ENCODE measurements at places on chromosomes 11 and 22.

GRCh38 chr11:21814169-21814568 is 378.7 kb upstream of the ANO5 start:
- H3K4me3 ChIP-seq, result no peak overlapping the region
- no peaks in the 10 kb centered on the region for H3K27me3 ChIP-seq
- no peaks in the 10 kb centered on the region for H3K36me3 ChIP-seq
- no peak overlapping the region for H3K27ac ChIP-seq
- DNase-seq, result no peak

DNA sequence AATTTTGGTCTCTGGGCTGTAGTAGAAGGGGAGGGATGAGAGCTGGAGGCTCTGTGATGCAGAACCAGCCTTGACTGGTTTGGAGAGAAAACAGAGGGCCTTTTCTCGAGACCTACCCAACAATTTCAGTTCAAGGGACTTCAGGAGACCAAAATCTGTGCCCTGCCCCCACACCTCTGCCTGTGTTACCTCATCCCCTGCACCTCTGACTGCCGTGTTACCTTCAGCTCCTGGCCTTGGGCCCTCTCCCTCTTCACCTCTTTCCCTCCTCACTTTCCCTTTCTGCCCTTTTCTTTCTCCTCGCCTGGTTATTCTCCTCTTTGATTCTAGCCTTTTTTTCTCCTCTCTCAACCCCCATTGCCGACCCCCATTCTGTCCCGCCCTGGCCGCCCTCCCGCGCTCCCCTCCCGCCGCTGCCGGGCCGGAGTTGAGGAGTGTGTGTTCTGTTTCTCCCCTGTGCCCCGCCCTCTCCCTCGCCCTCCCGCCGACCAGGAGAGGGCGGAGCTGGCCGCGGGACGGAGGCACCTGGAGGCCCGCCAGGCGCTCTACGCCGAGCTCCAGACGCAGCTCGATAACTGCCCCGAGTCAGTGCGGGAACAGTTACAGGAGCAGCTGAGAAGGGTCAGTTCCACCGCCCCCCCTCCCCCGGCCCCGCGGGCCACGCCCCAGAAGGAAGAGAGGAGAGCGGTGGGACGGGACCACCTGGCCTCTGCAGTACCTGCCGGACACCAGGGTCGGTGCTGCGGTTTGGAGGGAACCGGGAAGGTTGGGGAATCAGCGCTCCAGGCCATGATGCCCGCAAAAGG is 27.2 kb downstream of the PHLDB1 start:
- peaks cover 17% of the 10 kb centered on the region for H3K36me3 ChIP-seq
- no peaks in the 10 kb centered on the region for H3K27me3 ChIP-seq
- H3K27ac ChIP-seq, result peak overlapping the region; percentile 93
- H3K4me1 ChIP-seq, result peaks cover 29% of the 10 kb centered on the region

- H3K4me3 ChIP-seq, result no peak overlapping the region
- H3K36me3 ChIP-seq, result no peaks in the 10 kb centered on the region
- peaks cover 11% of the 10 kb centered on the region for H3K27me3 ChIP-seq
- no peak overlapping the region for H3K27ac ChIP-seq
These were observed 38.1 kb upstream of the PRDM11 start for GRCh38 chr11:45108070-45109064.

GRCh38 chr11:73942010-73942409 is 8.8 kb upstream of the DNAJB13 start:
- no peak overlapping the region for H3K27ac ChIP-seq
- no peak for DNase-seq
- peaks cover 8% of the 10 kb centered on the region for H3K27me3 ChIP-seq
- peaks cover 33% of the 10 kb centered on the region for H3K36me3 ChIP-seq
- H3K4me3 ChIP-seq, result no peak overlapping the region

- no peak for DNase-seq
- peak overlapping the region; percentile 69 for H3K4me3 ChIP-seq
- no peaks in the 10 kb centered on the region for H3K36me3 ChIP-seq
These were observed 2.1 kb downstream of the ADAMTS8 start for GRCh38 chr11:130426223-130426836.

GRCh38 chr11:26983645-26984044 is 10.3 kb upstream of the FIBIN start:
- H3K27me3 ChIP-seq, result no peaks in the 10 kb centered on the region
- no peak overlapping the region for H3K27ac ChIP-seq
- DNase-seq, result peak; percentile 23
- H3K36me3 ChIP-seq, result peaks cover 26% of the 10 kb centered on the region

GRCh38 chr11:103652013-103652412 is 384.4 kb upstream of the DDI1 start:
- no peak for DNase-seq
- H3K36me3 ChIP-seq, result peaks cover 27% of the 10 kb centered on the region
- H3K27me3 ChIP-seq, result 0 out of 2 replicates have a peak, but pooled peaks cover 4% of the 10 kb centered on the region
- H3K4me3 ChIP-seq, result no peak overlapping the region
- H3K27ac ChIP-seq, result no peak overlapping the region
- no peaks in the 10 kb centered on the region for H3K4me1 ChIP-seq

GRCh38 chr11:72088076-72088808 is 7.6 kb downstream of the LRRC51 start:
- 0 out of 2 replicates have a peak, but pooled peaks cover 2% of the 10 kb centered on the region for H3K36me3 ChIP-seq
- no peak for DNase-seq
- peaks cover 16% of the 10 kb centered on the region for H3K4me1 ChIP-seq
- no peaks in the 10 kb centered on the region for H3K27me3 ChIP-seq

DNA sequence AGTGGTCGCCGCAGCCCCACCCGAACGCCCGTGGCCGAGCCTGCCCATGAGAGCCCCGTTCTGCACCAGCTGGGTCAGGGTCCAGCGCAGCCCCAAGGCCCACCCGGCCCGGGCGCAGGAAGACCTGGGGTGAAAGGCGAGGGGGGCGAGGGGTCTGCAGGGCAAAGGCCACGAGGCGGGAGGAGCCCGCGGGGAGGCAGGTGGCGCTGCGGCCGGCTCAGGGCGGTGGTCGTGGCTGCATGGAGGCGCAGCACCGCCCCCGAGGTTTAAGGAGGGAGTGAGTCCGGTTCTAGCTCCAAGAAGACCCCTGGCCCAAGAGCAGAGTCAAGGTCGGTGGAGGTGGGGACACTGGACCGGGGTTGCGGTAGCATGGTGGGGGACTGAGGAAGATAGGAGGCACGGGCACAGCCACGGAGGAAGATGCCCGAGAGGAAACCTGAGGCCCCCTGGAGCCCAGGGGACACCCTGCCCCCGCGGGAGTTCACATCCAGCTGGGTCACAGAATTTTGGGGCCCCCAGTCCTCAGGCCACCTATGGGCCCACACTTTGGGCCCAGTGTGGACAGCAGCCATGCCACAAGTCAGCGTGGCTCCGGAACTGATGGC is 514 bp upstream of the HDAC10 start:
- DNase-seq, result no peak
- H3K4me1 ChIP-seq, result peaks cover 4% of the 10 kb centered on the region
- peak overlapping the region; percentile 62 for H3K4me3 ChIP-seq
- H3K36me3 ChIP-seq, result no peaks in the 10 kb centered on the region

GRCh38 chr11:80388130-80388529 is 947.3 kb upstream of the TENM4 start:
- peaks cover 10% of the 10 kb centered on the region for H3K27me3 ChIP-seq
- peaks cover 19% of the 10 kb centered on the region for H3K4me1 ChIP-seq
- H3K36me3 ChIP-seq, result no peaks in the 10 kb centered on the region
